ENCODE measurements at places on chromosomes 4 and X.

DNA sequence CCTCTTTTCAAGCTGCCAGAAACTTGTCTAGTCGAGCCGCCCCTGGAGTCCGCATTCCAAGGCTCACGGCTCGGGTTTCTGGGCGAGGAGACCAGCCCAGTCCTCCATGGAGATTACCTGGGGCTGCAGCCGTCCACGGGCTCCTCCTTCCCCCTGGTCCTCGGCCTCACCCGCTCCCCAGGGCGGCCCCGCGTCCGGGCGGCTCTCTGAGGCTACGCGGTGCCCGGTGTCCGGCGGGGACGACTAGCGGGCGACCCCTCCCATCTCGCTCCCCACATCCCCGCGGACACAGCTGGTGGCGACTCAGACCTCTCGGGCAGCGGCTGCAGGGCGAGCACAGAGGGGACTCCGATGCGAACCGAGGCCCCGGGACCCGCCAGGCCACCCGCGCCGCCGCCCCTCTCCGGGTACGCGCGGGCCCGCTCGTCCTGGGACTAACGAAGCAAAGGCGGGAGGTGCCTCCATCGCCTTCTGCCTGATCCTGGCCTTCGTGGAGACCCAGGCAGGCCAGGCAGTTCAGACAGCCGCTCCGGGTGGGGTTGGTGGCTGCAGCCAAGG, 159.4 kb downstream of the TRAM1L1 start:
- no peak for DNase-seq

DNA sequence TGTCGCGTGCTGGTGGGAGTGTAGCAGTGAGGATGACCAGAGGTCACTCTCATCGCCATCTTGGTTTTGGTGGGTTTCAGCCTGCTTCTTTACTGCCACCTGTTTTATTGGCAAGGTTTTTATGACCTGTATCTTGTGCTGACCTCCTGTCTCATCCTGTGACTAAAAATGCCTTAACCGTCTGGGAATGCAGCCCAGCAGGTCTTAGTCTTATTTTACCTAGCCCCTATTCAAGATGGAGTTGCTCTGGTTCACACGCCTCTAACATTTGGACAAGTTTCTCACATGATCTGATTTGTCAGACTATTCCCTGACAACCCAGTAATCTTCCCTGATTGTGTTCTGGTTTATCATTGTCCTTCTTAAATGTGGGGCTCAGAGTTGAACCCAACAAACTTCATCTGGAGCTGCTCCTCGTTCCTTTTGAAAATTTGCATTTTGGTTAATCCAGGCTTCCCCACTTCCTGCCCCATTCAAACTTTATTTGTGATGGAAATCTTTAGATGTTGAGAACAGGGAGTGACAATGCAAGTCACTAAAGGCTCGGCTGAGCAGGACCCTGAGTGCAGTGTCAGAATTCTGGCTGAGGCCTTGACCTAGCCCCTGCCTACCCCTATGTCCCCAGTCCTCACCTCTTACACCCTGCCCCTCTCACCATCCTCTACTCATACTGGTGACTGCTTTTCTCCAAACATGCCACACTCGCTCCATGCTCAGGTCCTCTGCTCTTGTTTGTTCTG, 226.8 kb downstream of the STIM2 start:
- no peak for DNase-seq

DNA sequence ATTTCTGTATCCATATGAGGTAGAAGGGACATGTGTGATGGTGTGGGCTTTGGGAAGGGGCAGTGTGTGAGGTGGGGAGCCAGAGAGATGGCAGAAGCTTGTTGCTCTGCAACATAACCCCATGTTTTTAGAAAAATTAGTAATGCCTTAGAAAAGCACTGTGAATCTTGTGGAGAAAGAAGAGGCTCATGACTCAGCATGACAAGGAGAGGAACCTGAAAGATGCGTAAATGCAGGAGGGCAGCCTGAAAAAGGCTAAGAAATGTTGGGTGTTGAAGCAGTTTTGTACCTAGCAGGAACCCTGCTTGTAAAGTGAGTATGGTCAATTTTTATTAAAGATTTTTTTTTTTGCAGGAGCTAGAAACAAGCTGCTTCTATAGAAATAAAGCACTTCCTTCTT, 59.8 kb downstream of the ARSJ start:
- DNase-seq, result no peak

- no peak for DNase-seq
These were observed 46.9 kb downstream of the SUPT20HL2 start for GRCh38 chrX:24266996-24267395.

GRCh38 chrX:142089193-142089592, 115.9 kb downstream of the MAGEC2 start:
- DNase-seq, result no peak

- DNase-seq, result no peak
These were observed 62.4 kb upstream of the PPARGC1A start for GRCh38 chr4:23952258-23952657.

DNA sequence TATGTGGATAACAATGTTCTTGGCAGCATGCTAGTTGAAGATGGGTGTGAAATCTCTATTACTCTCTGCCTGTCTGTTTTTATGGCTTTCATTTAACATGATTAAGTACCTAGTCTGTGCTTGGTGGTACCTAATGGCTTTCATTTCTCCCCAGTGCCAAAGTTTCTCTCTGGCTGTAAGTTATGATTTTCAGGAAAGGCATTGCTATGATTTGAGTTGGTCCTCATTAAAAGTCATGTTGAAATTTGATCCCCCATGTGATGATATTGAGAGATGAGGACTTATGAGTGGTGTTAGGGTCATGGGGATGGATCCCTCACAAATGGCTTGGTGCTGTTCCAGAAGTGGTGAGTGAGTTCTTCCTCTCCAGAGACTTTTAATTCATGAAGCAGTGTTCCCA, 162.4 kb upstream of the IL15 start:
- DNase-seq, result no peak

DNA sequence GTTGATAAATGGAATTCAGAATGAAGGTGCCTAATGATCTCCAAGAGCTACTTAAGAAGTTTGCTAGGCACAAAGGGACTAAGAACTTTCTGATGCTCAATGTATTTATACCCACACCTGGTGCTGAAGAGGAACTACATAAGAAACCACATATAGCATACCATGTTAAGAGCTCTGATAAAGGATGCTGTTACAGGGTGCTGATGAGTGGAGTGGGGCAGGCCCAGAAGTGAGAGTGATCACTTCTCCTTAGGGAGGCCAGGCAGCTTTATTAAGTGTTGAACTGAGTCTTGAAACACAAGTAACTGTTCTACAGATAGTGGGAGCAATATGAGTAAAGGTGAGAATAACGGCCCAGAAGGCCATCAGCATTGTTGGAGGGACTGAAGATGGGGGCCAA, 68.3 kb upstream of the CHRDL1 start:
- no peak for DNase-seq

DNA sequence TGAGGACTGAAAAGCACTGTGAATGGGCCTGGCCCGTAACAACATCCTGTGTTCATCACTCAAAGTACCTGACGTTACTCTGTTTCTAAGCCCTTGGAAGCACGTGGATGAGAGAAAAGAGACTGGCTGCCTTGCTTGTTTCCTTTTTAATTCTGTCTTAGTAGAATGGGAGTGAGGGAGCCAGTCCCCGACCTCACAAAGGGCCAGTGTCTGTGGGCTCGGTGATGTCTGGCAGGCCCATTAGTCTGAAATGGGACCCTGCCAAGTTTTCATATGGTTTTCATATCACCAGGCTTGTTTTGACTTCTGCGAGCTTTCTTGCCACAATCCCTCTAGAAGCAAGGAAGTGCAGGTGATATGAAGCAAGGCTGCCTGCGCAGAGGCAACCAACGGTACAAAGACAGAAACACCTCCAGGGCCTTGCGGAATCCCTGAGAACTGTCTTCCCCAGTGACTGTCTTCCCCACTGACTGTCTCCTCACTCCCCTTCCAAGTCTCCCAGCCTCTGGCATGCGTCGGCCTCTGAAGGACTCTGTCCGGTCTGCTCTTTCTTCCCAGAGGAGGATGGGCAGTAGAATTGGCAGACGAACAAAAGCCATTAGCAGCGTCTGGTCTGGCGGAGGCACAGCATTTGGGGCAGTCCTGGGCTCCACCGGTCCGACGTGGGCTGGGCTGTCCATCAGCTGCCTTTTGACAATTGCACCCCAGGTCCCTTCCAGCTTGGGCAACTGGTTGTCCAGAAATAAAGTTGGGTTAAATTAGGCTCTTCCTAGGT, 20.2 kb upstream of the RASL11B start:
- no peak for DNase-seq

DNA sequence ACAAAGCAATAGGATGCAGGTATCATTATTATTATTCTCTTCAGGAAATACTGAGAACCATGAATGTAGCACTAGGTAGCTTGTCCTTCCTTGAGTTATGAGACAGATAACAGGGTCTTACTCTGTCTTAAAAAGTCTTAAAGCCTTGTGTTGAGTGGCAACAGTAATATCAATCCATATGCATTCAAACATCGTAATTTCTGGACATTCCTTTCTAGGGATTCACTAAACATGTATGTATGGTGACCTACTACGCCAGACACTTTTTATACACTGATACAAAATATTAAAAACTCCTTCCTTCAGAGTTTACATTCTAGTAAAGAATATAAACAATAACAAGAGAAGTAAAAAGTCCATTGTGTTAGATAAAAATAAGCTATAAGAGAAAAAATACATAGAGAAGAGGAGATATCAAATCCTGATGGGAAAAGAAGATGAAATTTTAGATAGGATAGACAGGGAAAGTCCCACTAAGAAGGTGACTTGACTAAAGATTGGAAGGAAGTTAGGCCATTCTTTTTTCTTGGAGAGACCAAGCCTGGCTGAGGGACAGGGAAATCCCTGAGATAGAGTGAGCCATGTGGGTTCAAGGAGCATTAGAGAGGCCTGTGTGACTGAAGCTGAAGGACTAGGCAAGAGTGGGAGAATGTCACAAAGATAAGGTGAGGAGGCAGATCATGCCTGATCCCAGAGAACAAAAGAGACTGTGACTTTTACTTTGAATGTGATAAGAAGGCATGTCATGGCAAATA, 5.0 kb upstream of the DDX60L start:
- DNase-seq, result no peak

DNA sequence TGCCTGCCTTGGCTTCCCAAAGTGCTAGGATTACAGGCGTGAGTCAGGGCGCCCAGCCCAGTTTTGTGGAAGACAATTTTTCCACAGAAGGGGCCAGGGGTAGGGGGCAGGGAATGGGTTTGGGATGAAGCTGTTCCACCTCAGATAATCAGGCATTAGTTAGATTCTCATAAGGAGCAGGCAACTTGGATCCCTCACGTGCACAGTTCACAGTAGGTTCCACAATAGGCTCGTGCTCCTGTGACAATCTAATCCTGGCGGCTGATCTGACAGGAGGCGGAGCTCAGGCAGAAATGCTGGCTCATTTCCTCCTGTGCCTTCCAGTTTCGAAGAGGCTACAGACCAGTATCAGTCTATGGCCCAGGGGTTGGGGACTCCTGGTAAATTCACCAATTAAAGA, 491.6 kb upstream of the AADAT start:
- DNase-seq, result no peak

DNA sequence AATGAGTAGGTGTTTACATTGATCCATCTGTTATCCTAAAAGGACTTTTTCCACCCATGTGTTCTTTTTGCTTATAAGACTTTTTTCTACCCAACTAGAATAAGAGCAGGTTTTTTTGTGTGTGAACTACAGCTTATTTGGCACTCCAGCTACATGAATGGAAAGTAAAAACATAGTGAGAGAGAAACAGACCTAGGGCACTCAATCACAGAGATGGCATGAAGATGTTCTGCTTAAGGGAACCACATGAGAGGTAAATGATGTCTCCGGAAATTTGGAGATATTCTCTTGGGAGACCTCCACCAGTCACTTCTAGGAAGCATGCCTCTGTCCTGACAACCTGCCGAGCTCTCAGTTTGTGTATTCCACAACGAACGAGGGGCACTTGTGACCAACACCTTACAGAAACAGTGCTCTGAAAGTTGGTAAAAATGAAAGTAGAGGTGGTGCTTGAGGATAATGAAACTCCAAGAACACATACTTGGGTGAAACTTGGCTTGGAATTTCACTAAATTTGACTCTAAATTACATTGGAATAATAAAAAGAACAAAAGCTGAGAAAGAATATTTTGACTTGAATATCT, 788.4 kb upstream of the GALNTL6 start:
- peak; percentile 6 for DNase-seq

- no peak for DNase-seq
These were observed 511.6 kb upstream of the PRKX start for GRCh38 chrX:4225086-4225485.

- no peak for DNase-seq
These were observed 242.2 kb upstream of the DCAF8L1 start for GRCh38 chrX:28223469-28223868.

- DNase-seq, result no peak
These were observed 412.2 kb downstream of the PPP3CA start for GRCh38 chr4:100935090-100935489.

- no peak for DNase-seq
These were observed 220.3 kb upstream of the BCOR start for GRCh38 chrX:40318076-40318475.

GRCh38 chrX:6732101-6732500, 197.2 kb upstream of the VCX3A start:
- no peak for DNase-seq

DNA sequence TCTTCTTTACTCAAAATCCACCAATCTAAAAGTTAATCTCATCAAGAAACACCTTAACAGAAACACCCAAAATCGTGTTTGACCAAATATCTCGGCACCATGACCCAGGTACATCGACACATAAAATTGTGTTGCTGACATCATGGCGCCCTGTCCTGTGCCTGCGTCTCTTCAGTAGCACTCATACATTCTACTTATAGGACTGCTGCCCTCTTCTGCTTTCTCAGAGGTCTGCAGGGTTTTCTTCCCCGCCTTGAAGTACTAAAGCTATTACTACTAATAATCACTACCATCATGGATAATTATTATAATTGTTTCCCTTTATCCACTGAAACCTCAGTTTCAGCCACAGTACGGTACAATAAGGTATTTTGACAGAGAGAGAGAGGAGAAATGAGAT, 1403.1 kb upstream of the TENM3 start:
- no peak for DNase-seq

GRCh38 chr4:36414248-36414647, 132.8 kb downstream of the DTHD1 start:
- DNase-seq, result no peak

DNA sequence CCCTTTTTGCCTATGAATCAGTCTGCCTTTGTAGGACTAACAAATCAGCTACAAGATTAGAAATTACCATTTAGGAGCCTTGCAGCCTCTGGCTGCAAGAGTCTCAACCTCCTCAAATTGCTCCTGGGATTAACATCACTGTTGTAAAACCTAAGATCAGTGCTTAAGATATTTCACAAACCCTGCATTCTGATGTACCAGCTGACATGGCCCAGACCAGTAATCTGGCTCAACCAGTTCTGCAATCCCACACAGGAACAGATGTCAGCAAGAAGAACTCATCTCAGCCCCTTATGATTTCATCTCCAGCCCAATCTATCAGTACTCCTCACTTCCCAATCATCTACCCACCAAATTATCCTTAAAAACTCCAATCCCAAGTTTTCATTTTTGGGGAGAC, 32.5 kb upstream of the AADAT start:
- no peak for DNase-seq

GRCh38 chr4:56388306-56388705, 1.0 kb upstream of the AASDH start:
- DNase-seq, result no peak

DNA sequence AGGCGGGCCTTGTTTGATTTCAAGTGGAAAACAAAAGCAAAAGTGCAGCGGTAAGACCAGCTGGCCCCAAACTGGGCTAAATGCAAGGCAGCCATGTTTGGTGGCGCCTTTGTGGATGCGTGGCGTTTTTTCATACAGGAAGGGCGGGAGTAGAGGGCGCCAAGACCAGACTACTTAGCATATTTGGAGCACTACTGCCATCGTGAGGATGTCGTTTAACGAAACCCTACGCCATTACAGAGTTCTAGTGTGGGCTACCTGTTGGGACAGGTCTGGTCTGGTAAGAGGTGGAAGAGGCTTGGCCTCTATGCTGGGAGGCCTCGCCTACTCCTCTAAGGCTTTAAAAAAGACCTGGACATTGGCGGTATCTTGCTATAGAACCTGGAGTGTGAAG, 230.7 kb upstream of the STK26 start:
- DNase-seq, result peak; percentile 88

Measured in GDM1 (cell line).